LoVo (cell line): ENCODE measurements at places on chromosomes 2 and 18.

DNA sequence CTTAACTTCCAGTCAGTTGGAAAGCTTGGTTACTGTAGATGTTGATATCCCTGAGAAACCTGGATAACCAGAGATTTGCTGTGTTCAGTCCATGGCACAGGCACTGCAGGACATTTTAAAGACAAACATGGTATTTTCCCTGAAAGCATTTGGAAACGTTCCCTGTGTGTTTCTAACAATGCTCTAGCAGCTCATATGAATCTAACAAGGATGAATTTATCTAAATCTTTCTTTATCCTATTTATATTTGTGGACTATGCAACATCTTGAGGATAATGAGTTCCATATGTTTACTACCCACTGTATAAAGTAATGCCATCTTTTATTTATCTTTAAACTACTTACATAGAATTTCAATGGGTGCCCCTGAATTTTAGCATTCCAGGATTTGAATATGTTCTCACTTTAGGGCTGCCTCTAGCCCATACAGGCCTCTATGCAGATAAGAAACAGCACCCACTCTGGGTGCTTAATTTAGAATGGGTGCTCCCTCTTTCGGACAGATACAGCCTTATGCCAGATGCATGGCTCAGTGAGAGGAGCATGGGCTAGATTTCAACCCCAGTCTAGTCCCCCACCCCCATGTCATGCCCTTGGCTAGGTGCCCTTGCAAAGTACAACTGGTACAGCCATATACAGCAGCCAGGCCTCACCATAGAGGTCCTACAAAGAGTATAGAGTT is 50.6 kb upstream of the NEMP2 start:
- DNase-seq = no peak

GRCh38 chr2:23549821-23550530 is 165.0 kb downstream of the KLHL29 start:
- no peak for DNase-seq

GRCh38 chr2:83784947-83785346 is 674.1 kb downstream of the SUCLG1 start:
- no peak for DNase-seq

GRCh38 chr2:71926876-71927756 is 220.5 kb downstream of the CYP26B1 start:
- no peak for DNase-seq

DNA sequence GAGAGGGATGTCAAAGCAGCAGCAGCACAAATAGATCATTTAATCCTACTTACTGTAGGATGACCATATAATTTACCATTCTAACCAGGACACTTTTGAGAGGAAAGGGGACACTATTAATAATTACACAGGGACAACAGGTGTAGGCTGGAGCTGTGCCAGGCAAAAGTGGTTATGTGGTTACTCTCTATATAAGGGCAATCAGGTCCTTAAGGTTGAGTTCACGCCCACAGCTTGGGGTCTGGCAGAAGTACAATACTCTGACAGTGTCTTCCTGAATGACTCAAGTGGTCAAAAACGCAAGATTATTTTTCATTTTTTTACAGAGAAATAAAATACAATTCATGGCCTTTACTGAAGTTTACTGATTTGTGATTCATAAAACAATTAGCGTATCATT is 2.8 kb downstream of the PREPL start:
- DNase-seq = peak; percentile 65

GRCh38 chr2:217657252-217657651 is 345.5 kb downstream of the TNS1 start:
- no peak for DNase-seq

DNA sequence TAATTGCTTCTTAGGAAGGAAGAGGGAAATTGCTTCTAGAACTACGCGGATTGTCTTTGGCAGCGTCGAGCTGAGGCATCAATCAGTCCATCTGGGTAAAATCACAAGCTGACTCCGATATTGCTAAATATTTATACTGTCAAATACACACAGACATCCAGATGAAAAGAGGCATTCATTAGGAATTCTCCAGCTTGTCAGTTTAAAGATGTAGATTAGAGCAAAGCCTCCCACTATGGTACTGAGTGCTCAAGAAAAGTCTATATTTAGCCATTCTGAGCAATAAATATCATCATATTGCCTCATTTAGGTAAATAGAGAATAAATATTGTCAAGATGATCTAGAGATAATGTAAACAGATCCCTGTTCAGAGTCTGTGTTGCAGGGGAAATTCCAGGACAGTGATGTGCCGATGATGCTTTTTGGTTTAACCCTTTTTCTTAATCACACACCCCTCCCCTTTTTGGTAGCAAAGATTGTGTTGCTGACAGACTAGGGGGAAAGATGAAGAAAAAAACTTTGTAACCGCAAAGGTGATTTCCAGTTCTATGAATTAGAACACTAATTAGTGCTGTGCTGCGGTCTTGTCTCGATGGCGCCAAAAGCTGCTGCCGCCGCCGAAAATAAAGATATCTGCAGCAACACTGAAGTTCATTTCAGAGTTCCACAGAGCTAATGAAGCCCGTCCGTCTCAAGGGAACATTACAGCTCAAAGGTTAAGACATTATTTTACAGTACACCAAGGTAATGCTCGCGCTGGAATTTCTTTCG is 171.8 kb downstream of the PTGR3 start:
- no peak for DNase-seq

DNA sequence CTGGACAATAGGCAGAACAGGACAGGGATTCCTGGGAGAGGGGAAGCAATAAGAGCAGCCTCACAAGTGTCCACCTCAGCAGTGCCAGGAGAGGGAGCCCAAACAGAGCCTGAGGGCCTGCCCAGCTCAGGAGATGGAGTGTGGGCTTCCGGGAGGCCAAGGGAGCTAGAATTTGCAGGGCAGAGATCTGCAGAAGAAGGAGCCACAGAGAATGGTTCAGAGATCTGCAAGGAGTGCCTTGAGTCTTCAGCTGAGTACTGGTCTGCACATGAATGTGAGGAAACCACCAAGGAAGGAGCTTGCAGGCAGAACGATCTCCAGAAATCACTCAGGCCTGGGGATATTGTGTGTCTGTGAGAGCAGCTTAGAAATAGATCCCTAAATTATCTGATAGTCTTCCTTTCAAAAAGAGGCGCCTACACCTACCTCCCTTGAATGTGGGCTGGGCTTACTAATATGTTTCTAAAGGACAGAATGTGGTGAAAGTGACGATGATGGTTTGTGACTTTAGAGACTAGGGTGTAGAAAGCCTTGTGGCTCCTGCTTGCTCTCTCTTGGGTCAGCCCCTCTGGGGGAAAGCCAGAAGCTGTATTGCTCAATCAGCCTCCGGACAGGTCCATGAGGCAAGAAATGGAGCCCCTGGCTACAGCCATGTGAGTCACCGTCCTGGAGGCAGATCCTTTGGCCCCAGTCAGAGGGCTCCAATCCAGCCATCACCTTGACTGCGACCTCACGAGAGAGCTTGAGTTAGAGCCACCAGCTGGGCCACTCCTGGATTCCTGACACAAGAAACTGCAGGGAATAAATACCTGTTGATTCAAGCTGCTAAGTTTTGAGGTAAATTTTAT is 7.6 kb upstream of the LPIN1 start:
- no peak for DNase-seq

- no peak for DNase-seq
Measured at GRCh38 chr2:39571111-39571731, 94.5 kb upstream of the TMEM178A start.

- DNase-seq = no peak
Measured at GRCh38 chr2:70820499-70820898, at the start of gene CLEC4F. CLEC4F (minus strand) TSS chr2:70820599; CDS start chr2:70820523, 76 bp downstream.

DNA sequence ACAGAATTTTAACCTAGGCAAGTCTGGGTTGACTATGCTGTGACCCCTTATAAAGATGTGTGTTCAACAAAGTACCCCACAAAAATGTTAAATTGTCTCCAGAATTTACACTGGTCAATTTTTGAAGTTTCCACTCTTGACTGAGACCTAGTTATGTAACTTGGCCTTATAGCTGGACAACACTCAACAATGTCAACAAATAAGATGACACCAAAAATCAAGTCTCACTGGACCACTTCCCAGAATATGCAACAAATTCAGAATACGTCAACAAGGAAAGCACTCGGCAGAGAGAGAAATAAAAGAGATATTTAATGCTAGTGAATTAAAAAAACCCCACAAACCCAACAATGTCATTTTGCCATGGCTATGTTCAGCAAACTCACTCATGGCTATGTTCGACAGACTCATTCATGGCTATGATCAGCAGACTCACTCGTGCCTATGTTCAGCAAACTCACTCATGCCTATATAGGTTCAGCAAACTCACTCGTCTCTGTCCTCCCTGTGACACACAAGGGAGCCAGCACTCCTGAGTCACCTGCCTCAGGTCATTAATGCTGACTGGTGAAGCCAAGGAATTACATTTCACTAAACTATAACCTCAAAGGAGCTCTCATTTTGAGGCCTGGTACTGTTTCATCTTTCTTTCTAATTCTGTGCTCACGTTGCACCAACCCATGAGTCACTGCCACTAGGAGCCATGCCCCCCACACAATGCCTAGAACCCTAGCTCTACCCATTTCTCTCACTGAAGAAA is 72.7 kb downstream of the PTPN2 start:
- no peak for DNase-seq

- no peak for DNase-seq
Measured at GRCh38 chr18:6857300-6857699, 127.8 kb downstream of the ARHGAP28 start.

GRCh38 chr2:237533668-237534161 is 32.7 kb upstream of the PRLH start:
- DNase-seq = no peak

GRCh38 chr2:64168756-64169155 is 24.5 kb upstream of the PELI1 start:
- DNase-seq = no peak

DNA sequence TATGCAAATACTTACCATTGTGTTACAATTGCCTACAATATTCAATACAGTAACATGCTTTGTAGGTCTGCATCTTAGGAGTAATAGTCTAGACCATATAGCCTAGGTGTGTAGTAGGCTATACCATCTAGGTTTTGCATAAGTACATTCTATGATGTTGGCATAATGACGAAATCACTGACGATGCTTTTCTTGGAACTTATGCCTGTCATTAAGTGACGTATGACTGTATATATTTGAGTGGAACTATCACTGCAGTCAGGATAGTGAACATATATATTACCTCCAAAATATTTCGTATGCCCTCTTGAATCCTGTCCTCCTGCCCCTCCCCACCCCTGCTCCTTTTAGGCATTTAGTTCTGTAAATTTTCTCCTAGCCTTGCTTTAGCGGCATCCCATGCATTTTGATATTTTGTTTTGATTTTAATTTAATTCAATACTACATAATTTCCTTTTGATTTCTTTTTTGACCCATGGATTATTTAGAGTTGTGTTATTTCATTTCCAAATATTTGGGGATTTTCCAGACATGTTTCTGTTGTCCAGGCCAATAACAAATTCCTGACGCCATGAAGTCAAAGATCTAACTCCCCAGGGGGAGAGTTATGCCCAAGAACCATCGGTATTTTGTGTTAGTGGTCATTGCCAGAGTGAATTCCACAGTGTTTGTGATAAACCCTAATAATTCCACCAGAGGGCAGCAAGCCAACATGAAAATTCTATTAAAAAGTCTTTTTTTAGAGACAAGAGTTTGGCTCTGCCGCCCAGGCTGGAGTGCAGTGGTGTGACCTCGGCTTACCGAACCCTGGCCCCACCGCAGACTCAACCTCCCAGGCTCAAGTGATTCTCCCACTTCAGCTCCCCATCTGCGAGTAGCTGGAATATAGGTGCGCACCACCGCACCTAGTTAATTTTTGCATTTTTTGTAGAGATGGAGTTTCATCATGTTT is 24.2 kb upstream of the CASP8 start:
- peak; percentile 23 for DNase-seq

DNA sequence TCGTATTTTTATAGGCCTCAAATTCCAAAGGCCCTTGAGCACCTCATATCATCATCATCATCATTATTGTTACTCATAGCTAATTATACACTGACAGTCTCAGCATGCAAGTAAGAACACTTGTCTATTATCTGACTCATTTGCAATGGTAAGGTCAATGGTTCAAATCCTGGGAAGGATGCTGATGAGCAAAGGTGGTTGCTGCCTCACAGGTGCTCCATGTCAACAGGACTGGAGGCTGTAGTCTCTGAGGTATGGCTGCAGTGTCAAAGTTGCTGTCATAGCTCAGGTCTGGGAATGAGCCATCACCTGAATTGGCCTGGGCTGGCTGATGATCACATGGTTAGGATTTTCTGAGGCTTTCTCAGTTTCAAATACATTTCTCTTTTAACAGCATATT is 379.3 kb downstream of the BCL11A start:
- DNase-seq = no peak

DNA sequence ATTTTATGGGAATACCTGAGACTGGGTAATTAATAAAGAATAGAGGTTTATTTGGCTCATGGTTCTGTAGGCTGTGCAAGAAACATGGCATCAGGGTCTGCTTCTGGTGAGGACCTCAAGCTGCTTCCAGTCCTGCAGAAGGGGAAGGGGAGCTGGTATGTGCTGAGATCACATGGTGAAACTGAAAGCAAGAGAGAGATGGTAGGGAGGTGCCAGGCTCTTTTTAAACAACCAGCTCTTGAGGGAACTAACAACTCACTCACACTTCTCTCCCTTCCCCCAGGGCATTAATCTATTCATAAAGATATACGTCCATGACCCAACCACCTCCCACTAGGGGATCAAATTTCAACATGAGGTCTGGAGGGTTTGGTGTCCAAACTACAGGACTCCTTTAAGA is 40.1 kb downstream of the AGPS start:
- DNase-seq = no peak

GRCh38 chr2:17793803-17794354 is 22.4 kb upstream of the MSGN1 start:
- no peak for DNase-seq

DNA sequence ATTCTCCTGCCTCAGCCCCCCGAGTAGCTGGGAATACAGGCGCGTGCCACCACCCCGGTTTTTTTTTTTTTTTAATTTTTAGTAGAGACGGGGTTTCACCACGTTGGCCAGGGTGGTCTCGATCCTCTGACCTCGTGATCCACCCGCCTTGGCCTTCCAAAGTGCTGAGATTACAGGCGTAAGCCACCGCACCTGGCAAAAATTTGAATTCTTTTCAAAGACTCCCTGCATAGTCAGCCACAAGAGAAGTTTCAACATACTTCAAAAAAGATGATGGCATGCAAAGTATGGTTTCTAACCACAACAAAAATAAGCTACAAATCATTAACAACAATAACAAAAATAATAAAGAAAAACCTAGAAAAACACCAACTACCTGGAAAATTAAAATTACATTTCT is 22.0 kb downstream of the HYCC2 start:
- no peak for DNase-seq

DNA sequence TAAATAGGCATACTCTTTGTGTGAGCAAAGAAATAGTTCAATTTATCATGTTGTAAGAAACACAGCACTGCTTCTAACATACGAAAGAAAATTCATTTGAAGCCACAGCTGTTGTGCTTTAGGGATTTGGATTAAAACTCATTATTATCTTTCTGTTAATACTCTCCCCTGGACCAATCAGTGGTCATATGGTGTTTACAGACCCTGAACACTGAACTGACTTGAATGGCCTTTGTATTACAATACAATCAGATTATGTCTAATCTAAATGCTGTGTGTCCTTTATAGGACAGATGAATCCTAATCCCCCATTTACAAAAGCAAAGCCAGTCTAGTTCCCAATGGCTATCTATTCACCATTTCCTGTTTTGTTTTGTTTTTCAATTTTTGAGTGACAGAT is 36.5 kb downstream of the ZNF385B start:
- no peak for DNase-seq
